ENCODE measurements at places on chromosomes 7 and 10.

- H3K4me1 ChIP-seq: peaks cover 23% of the 10 kb centered on the region
- peaks cover under 1% of the 10 kb centered on the region for H3K27me3 ChIP-seq
- no peak overlapping the region for H3K27ac ChIP-seq
- H3K4me3 ChIP-seq: no peak overlapping the region
- H3K36me3 ChIP-seq: no peaks in the 10 kb centered on the region
Observed at GRCh38 chr10:98321186-98321780, 53.3 kb upstream of the LOXL4 start.

DNA sequence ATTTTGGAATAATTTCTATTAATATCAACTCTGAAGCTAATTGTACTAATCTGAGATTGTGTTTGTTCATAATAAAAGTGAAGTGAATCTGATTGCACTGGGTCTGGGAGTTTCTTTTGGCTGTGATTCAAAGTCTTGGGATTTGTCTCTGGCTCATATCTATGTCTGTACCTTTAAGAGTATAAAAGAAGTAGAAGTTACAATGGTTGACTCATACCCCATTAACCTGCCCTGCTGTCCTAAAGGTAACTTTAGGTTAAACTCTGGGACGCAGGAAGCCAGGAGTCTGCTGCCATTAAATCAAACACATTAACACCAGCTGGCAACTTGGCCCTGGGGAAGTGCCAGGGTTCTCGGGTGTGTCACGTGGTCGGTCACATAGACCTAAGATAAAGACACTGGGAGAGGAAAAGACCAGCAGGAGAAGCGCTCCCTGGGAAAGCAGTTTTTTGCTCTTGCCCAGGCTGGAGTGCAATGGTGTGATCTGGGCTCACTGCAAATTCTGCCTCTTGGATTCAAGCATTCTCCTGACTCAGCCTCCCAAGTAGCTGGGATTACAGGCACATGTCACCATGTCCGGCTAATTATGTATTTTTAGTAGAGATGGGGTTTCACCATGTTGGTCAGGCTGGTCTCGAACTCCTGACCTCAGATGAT is 17.8 kb downstream of the SCD start:
- H3K27me3 ChIP-seq: no peaks in the 10 kb centered on the region
- no peak for DNase-seq
- H3K4me1 ChIP-seq: peaks cover 19% of the 10 kb centered on the region
- H3K36me3 ChIP-seq: peaks cover 15% of the 10 kb centered on the region
- no peak overlapping the region for H3K4me3 ChIP-seq

DNA sequence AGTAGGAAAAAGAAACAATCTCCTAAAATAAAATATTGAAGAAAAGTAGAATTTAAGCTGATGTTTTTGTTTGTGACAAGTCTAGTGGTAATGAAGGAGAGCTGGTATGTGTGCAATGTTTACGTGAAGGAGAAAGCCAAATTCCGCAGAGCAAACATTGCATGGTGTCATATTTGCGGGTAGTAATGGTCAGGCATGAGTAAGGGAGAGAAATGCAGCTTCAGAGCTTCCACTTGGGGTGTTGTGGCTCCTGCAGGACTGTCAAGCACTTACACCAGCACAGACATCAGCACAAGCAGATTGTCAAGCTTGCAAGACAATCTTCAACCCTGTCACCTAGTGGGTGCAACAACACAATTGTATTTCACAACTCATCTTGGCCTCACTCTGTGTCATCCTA is 136.5 kb upstream of the ETV1 start:
- peaks cover 10% of the 10 kb centered on the region for H3K4me1 ChIP-seq
- no peak for DNase-seq
- H3K27ac ChIP-seq: no peak overlapping the region
- H3K27me3 ChIP-seq: no peaks in the 10 kb centered on the region
- no peak overlapping the region for H3K4me3 ChIP-seq
- no peaks in the 10 kb centered on the region for H3K36me3 ChIP-seq

DNA sequence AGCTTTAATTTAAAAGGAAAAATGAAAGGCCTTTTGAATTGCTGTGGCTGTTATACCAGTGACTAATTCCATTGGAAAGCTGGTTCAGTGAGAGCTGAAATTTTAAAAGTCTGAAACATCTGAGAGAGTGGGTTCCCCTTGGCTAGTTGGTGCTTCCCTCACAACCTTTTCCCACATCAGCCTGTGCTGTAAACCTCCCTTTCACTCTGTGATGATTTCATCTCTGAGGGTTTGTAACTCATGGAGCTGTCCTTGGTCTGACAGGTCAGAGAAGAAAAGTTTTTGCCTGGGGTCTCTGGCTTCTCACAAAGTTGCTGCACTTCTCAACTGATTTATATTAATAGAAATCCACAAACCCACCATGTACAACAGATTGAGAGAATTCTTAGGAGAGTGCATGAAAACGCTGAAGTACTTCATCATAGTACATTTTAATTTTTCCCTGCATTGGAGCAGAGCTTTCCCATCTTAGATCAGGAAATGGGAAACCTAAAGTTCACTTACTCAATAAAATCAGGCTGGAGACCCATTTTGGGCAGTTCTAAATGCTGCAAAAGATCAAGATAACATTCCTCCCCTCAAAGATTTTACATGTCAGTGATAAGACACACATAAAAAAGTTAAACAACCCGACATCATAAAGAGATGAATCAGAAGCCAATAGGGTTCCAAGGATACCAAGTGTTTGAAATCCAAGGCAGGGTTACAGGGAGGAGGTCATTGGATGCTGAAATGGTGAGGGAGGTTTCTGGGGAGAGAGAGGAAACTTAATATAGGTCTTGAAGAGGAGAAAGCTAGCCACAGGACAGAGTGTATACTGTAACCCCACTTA is 157.0 kb upstream of the MKLN1 start:
- no peak overlapping the region for H3K27ac ChIP-seq
- no peak for DNase-seq
- H3K36me3 ChIP-seq: no peaks in the 10 kb centered on the region

DNA sequence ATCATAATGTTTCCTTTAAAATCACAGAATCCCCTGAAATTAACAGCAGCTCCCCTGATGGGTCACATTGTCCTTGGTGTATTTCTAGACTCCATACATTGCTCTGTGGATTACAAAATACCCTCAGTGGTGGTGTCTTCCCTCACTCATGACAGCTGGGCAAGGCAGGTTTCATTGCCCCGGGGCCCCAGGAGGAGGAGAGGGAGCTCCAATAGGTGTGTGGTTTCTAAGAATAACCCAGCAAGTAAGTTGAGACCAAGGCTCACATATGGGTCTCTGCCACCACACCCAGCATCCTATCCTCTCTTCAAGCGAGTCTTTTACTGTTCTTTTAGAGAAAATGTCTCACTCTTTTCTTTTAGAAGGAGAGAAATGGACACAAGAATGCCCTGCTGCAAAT is 63.6 kb downstream of the PKD1L1 start:
- H3K27me3 ChIP-seq: no peaks in the 10 kb centered on the region
- no peak overlapping the region for H3K27ac ChIP-seq
- H3K4me1 ChIP-seq: peaks cover 9% of the 10 kb centered on the region

GRCh38 chr10:58826694-58827093 is 314.0 kb downstream of the BICC1 start:
- H3K27ac ChIP-seq: no peak overlapping the region
- no peaks in the 10 kb centered on the region for H3K27me3 ChIP-seq
- H3K4me3 ChIP-seq: no peak overlapping the region
- peaks cover 20% of the 10 kb centered on the region for H3K4me1 ChIP-seq
- DNase-seq: no peak

DNA sequence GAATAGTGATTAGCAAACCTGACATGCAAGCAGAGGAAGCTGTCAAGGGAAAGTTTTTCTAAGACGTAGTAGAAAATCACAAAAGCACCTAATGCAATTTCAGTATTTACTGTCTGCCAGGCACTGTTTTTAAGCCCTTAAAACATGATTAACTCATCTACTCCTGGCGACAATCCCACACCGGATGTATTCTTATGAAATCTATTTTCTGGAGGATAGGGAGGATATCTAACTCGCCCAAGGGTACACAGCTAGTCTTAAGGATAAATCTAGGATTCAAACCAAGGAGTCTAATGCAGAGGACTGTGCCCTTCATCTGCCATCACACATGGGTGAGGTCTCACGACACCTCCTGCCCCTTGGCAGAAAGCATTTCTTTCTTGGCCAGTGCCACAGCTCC is 47.8 kb upstream of the FIGNL1 start:
- H3K4me1 ChIP-seq: peaks cover 25% of the 10 kb centered on the region
- peaks cover 3% of the 10 kb centered on the region for H3K36me3 ChIP-seq
- no peak for DNase-seq
- no peak overlapping the region for H3K27ac ChIP-seq
- H3K27me3 ChIP-seq: peaks cover 25% of the 10 kb centered on the region

GRCh38 chr7:10211016-10211415 is 762.7 kb upstream of the PHF14 start:
- H3K27ac ChIP-seq: no peak overlapping the region
- no peak overlapping the region for H3K4me3 ChIP-seq
- H3K27me3 ChIP-seq: no peaks in the 10 kb centered on the region
- H3K36me3 ChIP-seq: peaks cover 4% of the 10 kb centered on the region

DNA sequence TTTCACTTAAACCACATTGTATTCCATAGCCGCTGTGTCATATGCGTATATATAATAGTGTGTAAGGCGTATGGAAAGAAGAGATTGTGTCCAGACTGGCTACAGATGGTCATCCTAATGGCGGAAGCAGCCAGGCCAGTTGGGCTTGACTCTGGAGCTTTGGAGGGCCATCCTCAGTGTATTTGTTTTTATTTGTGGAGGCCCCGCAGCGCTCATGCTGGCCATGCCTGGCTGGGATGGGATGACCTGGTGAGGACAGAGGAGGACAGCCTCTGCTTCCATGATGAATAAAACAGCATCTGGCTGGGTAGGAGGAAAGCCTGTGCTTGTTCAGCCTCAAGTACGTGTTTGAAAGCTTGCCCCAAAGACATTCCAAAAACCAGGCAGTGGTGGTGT is 220.3 kb downstream of the EBF3 start:
- H3K27ac ChIP-seq: no peak overlapping the region
- no peak for DNase-seq
- no peaks in the 10 kb centered on the region for H3K4me1 ChIP-seq
- no peaks in the 10 kb centered on the region for H3K27me3 ChIP-seq
- H3K4me3 ChIP-seq: no peak overlapping the region

- H3K4me1 ChIP-seq: no peaks in the 10 kb centered on the region
- no peak for DNase-seq
- H3K27me3 ChIP-seq: no peaks in the 10 kb centered on the region
Observed at GRCh38 chr7:92560602-92561001, 29.6 kb downstream of the FAM133B start.

- no peak overlapping the region for H3K27ac ChIP-seq
- no peak overlapping the region for H3K4me3 ChIP-seq
- no peaks in the 10 kb centered on the region for H3K27me3 ChIP-seq
Observed at GRCh38 chr10:132137111-132138072, 49.4 kb upstream of the DPYSL4 start.

GRCh38 chr10:92855560-92855959 is 7.2 kb downstream of the EXOC6 start:
- H3K4me1 ChIP-seq: no peaks in the 10 kb centered on the region
- no peaks in the 10 kb centered on the region for H3K27me3 ChIP-seq
- DNase-seq: no peak
- peaks cover 15% of the 10 kb centered on the region for H3K36me3 ChIP-seq
- H3K27ac ChIP-seq: no peak overlapping the region
- no peak overlapping the region for H3K4me3 ChIP-seq

GRCh38 chr7:105024734-105025133 is 10.7 kb downstream of the KMT2E start:
- no peaks in the 10 kb centered on the region for H3K27me3 ChIP-seq
- peak overlapping the region; percentile 82 for H3K27ac ChIP-seq
- no peak overlapping the region for H3K4me3 ChIP-seq
- no peak for DNase-seq

- peaks cover 12% of the 10 kb centered on the region for H3K36me3 ChIP-seq
- peaks cover 30% of the 10 kb centered on the region for H3K27me3 ChIP-seq
- H3K27ac ChIP-seq: no peak overlapping the region
- no peaks in the 10 kb centered on the region for H3K4me1 ChIP-seq
- no peak overlapping the region for H3K4me3 ChIP-seq
- DNase-seq: peak; percentile 51
Observed at GRCh38 chr10:132904814-132905649, 37.3 kb downstream of the CFAP46 start.

DNA sequence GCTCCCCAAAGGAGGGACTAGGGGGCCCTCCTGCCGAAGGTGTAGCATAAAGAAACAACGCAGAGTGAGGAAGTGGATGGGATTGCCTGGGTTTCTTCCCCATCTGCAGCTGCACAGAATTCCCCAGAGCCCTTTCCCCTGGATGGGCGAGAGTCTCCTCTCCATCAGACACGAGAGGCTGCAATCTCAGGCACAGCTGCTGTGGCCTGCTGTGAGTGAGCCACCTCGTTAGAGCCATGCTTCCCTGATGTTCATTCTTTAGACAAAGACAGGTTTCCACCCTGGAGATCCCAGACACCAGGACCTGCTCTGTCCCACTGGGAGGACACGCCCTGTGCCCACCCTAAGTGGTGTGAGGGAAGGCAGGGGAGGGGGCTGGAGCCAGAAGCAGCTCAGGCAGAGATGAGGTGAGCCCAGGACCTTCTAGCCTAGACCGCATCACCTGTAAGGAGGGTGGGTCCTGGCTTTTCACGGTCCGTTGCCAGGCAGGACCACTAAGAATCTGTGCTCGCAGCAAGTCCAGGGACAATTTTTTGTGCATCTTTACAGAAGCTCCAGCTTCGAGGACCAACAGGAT is 268.6 kb upstream of the TCERG1L start:
- no peaks in the 10 kb centered on the region for H3K4me1 ChIP-seq
- no peak overlapping the region for H3K4me3 ChIP-seq
- no peaks in the 10 kb centered on the region for H3K27me3 ChIP-seq
- H3K27ac ChIP-seq: no peak overlapping the region
- H3K36me3 ChIP-seq: no peaks in the 10 kb centered on the region
- DNase-seq: peak; percentile 59

- H3K4me1 ChIP-seq: peaks cover 25% of the 10 kb centered on the region
- H3K36me3 ChIP-seq: no peaks in the 10 kb centered on the region
- no peak overlapping the region for H3K4me3 ChIP-seq
Observed at GRCh38 chr7:80641548-80641947, 3.1 kb downstream of the CD36 start.

DNA sequence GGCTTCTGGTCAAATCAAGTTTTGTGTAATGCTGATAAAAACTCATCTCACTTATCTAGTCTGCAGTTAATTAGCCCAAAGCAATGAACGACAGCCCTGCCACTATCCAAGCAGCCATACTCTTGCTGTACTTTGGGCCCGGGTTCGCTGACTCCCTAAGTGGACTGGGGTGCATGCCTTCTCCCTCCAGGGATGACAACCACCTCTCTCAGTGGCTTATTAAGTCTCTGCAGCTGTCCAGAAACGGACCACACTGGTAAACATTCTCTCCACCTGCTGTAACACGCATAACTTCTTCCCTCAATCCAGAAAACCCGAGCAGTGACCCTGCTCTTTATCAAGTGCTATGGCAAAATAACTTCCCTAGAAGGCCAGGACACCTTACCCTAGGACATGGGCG is 3.9 kb downstream of the FBXW4 start:
- H3K4me1 ChIP-seq: peaks cover 41% of the 10 kb centered on the region
- no peak for DNase-seq
- H3K4me3 ChIP-seq: no peak overlapping the region

DNA sequence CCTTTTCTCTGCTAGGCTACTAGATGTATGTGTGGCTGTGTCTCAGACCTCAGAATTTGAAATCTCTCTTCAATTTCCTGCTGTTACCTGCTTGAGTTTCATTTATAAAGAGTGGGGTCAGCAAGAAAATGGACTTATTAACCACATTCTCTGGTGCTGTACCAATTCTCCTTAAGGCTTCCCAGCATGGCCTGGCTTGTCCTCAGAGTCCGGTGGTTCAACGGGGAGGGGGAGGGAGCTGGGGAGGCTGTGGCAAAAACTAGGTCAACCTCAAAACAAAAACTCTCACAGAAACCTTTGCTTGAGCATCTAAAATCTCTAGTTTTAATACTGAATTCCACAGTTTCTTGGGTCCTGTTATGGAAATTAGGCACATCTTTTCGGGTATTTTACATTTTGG is 389.1 kb upstream of the COBL start:
- DNase-seq: no peak
- H3K27me3 ChIP-seq: no peaks in the 10 kb centered on the region
- H3K36me3 ChIP-seq: no peaks in the 10 kb centered on the region
